Fibroblast of the conjunctiva (primary cell): ENCODE measurements at places on chromosomes 6 and 20.

- DNase-seq: no peak
These were observed 23.5 kb upstream of the HTR1E start for GRCh38 chr6:86913795-86914194.

DNA sequence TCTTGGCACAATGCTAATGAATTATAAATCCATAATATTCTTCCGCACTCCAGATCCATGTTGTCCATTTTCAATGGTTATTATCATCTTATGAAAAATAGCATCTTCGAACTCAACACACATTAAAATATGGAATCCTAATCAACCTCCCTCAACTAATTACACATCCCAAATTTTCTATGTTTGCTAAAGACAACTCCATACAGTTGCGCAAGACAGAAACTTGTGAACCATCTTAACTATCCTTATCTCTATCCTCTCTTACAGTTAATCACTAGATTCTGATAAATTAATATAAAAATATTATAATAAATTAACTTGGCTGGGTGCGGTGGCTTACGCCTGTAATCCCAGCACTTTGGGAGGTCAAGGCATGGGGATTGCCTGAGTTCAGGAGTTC, 38.3 kb upstream of the TFAP2B start:
- DNase-seq: no peak

GRCh38 chr20:57020364-57020763, 246.1 kb downstream of the BMP7 start:
- no peak for DNase-seq

DNA sequence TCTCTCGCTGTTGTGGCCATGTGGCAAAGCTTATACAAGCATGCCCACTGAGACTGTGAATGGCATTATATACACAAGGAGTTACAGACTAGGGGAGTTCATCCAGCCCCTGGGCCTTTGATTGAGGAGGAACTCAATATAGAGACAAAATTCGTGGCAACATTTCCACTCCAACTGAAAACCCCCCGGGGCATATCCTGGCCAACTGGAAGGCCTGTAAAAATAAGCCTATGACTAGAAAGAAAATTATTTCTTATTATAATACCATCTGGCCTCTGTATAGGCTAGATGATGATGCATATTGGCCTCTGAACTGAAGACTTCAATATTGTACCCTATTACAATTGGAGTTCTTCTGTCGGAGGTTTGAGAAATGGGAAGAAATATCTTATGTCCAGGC, 175.5 kb upstream of the GJE1 start:
- no peak for DNase-seq

- DNase-seq: no peak
These were observed 1.8 kb upstream of the RNF24 start for GRCh38 chr20:4017051-4017712.

DNA sequence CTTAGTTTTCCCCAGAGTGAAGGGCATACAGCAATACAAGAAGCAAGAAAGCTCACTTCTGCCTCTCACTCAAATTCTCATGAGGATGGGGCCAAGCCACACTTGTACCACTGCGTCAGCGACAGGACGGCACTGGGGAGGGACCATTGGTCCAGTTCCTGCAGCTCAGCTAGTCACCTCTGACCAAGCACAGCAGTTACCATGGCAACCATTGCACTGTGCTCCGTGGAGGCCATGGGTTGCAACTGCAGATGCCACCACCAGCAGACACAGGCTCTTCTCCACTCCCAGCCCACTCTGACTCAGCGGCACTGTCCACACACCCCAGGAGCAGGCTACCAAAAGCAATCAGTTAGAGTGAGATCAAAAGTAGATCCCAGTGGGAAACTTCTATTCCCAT, 441.1 kb upstream of the ARID1B start:
- no peak for DNase-seq

- no peak for DNase-seq
These were observed 14.6 kb upstream of the TP53TG5 start for GRCh38 chr20:45392733-45393132.

DNA sequence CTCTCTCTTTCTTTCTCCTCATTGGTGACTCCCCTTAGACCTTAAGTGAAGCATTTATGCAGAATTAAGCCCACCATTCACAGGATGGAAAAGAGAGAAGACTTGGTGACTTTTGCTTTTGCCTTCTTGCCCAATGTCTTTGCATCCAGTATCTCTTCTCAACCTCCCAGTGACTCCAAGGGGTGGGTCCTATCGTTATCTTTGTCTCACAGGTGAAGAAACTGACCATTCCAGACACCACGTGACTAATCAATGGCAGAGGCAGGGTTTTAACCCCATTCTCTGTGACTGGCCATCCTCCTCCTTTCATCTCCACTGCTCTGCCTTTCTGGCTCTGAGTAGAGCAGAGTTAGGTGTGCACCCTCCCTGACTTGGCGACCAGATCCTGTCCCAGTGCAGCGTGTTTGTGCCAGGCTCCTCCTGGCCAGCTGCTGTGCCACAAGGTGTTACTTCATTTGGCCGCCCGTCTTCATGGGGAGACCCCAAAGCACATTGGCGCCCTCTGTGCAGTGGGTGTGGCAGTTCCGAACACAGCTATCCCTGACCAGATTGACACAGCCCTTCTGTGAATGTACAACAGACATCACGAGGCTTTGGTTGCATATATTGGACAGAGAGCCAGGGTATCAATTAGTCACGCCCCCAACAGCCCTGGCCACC, 501.3 kb downstream of the CD83 start:
- no peak for DNase-seq

- no peak for DNase-seq
These were observed 411.8 kb downstream of the PREX1 start for GRCh38 chr20:48416002-48416401.
